ENCODE measurements at places on chromosomes 2 and 18. TPM values are rescaled to one million over a fixed set of nuclear protein-coding genes. Genes with fewer than 3 reads are reported as not detected.

DNA sequence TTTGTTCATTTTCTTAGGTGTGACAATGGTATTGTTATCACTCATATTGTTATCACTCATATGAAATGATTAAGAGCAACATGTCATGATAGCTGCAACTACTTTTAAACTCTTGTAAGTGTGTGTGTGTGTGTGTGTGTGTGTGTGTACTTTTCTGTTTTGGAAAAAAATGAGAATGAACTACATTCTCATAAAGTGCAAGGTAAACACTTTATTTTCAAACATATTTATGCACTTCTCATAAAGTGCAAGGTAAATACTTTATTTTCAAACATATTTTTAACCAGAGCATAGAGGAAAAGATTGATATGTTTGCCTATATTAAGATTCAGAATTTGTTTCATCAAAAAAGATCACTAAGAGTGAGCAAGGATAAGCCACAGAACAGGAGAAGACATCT lies 99.8 kb downstream of the TEX51 start:
- no peak for DNase-seq

DNA sequence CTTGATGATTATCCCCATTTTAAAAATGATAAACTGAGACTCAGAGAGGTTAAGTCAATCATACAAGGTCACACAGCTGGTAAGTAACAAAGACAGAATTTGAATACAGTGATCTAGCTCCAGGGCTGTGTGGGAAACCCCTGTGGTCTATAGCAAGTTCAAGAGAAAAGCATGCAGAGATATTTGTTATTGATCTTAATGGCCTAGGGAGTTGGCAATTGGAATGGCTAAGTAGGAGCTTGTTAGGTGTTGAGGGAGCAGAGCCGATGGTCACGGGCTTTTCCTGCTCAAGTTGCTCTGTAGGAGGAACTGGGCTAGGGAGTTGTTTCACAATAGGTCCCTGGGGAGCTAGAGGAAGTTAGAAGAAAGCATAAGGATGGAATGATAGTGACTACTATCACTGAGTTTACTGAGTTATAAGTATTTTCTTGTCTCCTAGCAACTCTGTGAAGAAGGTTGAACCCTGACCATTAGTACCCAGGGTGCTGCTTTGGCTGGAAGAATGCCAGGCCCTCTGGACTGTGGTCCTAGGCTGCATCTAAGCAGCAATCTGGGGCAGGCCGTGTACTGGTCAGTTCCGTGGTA lies 30.0 kb downstream of the RNF125 start:
- peak; percentile 51 for DNase-seq

GRCh38 chr2:219017201-219017931 lies 23.9 kb downstream of the CFAP65 start:
- no peak for DNase-seq

DNA sequence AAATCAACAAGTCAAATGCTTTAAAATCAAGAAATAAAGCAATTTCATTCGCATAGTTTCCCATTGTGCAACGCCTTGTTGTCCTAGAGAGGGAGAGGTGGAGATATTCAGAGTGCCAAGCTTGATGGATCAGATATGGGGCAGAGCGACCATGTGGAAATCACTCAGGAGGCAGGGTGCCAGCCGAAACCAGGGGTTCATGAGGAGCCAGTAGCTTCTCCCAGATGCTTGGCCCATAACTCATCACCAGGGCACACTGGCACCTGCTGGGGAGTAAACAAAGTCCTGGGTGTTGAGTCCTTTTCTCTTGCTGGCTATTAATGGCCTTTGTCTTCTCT lies 53.0 kb upstream of the ASAP2 start:
- no peak for DNase-seq

- DNase-seq = peak; percentile 54
Measured at GRCh38 chr18:13070460-13070859, 79.3 kb downstream of the CEP192 start.

GRCh38 chr2:181037922-181038321 lies 57.5 kb downstream of the UBE2E3 start:
- no peak for DNase-seq

DNA sequence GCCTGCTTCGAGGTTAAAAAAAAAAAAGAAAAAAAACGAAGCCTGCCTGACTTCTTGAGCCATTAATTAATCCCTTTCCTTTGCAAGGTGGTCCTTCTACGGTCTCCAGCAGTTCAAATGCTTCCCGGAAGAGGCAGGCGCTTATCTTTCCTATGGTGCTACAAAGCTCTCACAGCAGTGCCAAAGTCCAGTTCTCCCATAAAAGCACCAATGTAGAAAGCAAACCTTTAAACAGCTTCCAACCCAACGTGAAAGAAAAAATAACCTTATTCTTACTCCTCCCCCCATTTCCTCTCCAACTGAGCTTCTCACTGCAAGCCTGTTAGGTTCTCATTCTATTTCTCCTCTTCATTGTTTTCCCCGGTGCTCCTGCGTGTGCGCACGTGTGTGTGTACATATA lies 317.4 kb upstream of the SOX11 start:
- DNase-seq = no peak

DNA sequence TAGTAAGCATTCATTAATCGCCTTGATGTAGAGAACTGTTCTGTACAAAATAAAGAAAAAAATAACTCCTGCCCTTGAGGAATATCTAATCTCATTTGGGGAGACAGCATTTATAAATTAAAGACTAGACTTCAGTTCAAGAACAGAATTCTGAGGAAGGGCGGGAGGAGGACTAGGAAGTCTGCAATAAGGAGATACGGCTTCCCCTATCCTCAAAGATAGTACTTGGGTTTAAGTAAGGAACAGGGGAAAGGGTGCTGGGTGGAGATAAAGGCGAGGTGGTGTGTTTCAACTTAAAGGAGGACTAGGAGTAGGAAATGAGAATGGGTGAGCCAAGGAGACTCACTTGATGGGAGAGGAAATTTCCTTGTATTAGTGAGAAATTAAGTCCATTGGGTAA lies 121.9 kb upstream of the MSTN start:
- DNase-seq = no peak

DNA sequence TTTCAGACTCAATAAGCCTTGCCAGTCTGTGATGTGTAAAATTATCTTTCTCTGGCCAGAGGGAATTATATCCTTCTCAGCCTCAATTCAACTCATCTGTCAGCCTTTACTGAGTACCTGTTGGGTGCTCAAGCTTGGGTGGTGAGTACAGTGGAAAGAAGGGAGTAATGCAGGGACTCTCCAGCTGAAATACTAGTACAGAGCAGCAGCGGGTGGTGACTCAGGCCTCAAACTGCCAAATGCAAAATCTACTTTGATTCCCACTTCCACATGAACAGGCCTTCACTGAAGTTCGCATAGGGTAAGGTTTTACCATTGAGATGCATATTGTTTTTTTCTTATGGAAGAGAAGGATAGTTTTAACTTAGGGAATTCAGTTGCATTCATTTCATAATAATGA lies 326.8 kb downstream of the LRRTM1 start:
- DNase-seq = no peak

GRCh38 chr2:198187841-198188240 lies 383.4 kb downstream of the PLCL1 start:
- DNase-seq = no peak

GRCh38 chr2:209512971-209513370 lies 89.1 kb downstream of the MAP2 start:
- no peak for DNase-seq

GCG gene
- not detected for total RNA-seq

ALLC gene
- total RNA-seq = 0.57 TPM

DNA sequence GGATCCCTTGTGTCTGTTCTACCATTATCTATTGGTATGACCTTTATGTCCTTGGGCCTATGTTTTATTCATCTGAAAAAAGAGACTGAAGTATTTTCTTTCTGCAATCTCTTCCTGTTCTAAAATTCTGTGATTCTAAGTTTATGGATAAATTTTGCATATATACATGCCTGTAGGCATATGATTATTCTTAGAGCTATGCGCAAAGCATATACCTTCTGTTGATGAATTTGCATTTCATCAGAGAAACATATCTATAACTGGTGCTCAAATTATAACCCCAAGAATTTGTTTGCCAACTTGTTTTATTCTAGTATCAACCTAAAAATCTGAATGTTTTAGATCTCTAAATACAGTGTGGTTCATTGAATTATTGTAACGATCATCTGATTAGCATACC lies 6.7 kb downstream of the CACNB4 start:
- no peak for DNase-seq

- DNase-seq = no peak
Measured at GRCh38 chr18:22387787-22388186, 29.9 kb downstream of the CTAGE1 start.

DNA sequence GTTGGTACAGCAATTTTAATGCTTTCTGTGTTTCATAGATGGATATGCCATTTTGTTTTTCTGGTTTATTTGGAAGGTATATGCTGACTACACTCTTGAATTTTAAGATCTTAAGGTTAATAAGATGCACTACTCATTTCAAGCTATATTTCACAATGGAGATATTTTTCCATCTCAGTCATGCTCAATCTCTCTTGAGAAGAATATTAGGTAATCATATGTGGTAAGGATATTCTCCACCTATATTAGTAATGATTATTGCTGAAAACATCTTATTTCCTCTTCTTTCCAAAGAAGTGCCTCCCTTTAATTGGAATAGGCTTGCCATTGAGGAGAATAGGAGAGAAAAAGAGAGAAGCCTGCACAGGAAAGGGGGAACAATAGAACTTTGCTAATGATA lies 40.1 kb downstream of the EPB41L3 start:
- no peak for DNase-seq

GRCh38 chr18:2114765-2115164 lies 456.5 kb downstream of the METTL4 start:
- no peak for DNase-seq

DNA sequence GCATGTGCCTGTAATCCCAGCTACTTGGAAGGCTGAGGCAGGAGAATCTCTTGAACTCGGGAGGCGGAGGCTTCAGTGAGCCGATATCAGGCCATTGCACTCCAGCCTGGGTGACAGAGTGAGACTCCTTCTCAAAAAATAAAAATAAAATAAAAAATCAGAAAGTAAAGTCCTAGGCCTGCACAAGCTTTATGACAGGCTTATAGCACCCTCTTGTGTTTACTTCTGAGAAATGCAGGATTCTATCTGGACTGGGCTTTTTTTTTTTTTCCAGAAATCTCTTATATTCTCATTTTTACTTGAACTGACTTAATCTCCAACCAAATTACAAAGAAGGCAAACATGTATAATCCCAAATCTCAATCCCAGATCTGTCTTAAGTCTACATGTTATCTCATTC lies 26.1 kb upstream of the REG3G start:
- DNase-seq = no peak

DNA sequence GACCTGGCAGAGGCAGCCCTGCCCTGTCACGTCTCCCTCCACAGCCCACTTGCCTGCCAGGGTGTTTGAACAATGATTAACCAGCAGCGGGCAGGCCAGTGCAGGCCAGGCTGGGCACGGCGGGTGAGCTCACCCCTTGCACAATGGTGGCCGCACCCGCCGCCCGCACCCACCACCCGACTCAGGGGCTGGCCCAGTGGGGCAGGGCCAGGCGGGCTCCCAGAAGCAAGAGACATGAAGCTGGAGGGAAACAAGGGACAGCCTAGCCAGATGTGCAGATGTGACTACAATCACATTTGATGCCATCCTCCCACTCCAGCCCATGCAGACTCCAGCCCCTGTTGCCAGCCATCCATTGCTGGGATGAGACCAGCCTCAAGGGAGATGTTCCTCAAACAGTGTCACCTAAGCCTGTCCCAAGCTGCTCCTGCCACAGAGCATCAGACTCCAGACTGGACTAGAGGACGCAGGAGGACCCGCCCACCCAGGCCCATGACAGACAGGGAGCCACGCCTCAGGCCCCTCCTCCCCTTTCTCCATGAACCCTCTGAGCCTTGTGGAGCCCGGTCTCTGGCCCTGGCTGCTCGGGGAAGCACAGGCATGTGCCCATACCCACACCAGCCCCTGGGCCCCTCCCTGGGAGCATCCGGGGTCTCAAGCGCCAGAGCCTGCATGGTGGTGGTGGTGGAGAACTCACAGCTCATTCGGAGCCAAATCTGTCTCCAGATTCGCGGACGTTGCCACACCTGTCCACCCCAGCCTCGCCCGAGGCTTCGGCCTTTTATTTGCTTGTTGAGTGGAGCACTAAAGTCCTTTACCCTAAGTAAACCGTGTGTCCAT lies 45.0 kb downstream of the SDC1 start:
- DNase-seq = no peak

DNA sequence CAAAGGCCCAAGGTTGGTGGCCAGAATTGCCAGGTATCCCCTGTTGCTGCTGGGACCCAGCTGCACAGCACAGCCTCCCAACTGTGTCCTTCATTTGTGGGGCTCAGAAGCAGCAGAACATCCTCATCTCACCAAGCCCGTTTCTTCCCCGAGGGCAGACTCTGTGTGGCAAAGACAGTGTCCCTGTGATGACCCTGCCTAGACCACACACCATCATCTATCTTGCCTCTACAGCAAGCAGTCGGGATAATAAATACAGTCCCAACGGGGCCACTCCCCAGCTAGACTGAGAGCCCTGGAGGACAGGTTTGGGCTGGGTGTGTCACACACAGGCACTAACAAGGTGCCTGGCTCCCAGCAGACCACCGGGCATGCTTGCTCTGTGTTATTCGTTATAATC lies 93.4 kb downstream of the PTGR3 start:
- DNase-seq = no peak

CCDC150 gene
- 1.4 TPM for total RNA-seq

- no peak for DNase-seq
Measured at GRCh38 chr2:9655441-9656269, 24.9 kb upstream of the YWHAQ start.

- DNase-seq = no peak
Measured at GRCh38 chr2:191443446-191443845, 198.2 kb downstream of the MYO1B start.

NEU4 gene
- total RNA-seq = 0.84 TPM

LAMA3 gene
- 4.8 TPM for total RNA-seq

- DNase-seq = no peak
Measured at GRCh38 chr2:20675701-20676352, 8.9 kb downstream of the GDF7 start.

FEV gene
- not detected for total RNA-seq

DNA sequence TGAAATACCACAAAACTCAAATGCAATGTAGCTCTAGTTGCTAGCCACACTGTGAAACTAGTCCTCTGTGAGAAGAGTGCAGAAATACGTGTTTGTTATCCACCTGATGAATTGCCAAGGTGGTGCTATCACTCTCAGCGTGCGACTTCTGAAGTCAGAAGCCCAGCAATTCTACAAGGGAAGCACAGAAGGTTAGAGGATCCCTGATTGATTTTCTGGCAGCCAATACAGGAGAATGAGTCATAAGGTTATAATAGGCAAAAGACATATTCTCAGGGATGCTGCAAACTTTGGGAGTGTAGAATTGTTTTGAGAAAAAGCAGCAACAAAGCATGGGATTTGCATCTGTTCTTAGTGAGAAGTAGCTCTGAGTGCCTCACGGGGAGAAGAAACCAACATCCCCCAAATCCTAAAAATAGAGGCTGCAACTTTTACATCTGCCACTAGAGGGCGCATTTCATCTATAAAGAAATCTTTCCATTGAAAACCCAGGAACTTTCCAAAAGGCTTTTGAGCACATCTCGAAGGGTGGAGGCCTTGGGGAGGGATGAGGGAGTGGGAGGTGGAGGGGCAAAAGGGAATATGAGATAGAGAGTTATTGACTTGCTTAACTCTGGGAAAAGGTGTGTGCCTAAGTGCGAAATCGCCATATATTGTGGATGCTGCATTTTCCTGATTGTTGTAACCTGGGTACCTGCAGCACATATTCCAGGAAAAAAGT lies 78.0 kb downstream of the TMEM182 start:
- DNase-seq = no peak

POTEC gene
- not detected for total RNA-seq

All from right cardiac atrium (tissue), 5 donors.